ENCODE measurements at places on chromosomes 11 and 22.

DNA sequence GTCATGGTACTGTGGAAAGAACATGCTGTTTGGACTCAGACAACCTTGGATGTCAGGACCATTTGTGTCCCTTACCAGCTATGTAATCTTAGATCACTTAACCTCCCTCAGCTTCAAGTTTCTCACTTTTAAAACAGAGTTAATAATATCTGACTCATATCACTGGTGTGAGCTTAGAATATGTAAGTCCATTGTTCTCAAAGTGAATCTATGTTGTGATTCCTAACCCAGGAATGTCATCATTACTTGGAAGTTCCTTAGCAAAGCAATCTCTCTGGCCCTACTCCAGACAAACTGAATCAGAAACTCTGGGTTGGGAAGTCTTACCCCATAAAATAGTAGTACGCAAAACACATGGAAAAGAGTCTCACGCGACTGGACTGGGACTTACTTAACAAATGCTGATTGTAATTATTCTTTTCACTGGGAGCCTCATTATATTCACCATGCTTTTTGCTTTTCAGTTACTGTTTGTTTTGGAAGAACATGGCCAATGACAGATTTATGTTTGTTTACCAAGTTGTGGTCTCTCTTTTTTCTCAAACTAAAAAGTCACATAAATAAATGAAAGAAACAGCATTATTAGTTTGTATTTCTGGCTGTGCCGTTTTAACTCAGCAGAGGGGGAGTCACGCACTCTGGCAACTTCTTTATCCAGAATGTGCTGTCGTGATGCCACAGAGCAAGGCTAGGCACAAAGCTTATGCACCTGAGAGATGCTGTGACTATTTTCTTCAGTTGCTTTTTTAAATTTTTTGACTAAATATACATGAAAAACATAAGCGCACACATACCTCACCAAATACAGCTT lies 217.7 kb upstream of the CTSC start:
- DNase-seq = peak; percentile 96

DNA sequence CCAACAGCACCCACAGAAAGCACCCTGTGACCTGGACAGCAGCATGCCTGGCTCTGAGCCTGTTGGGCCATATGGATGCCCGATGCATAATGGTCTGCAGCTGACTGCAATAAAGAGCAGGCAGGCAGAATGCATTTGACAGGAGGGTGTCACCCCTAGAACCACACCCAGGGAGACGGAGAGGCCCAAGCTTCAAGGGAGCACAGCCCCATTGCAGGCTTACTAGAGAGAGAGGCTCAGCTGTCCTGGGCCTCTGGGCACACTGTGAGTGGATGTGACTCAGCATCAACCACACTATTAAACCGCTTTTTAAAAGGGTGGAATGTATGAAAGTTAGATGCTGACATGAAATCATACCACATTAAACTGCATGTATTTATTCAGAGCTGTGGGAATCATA lies 365.3 kb downstream of the CTTN start:
- DNase-seq = peak; percentile 43

- peak; percentile 41 for DNase-seq
These were observed 269.4 kb downstream of the TTC28 start for GRCh38 chr22:28410050-28410816.

DNA sequence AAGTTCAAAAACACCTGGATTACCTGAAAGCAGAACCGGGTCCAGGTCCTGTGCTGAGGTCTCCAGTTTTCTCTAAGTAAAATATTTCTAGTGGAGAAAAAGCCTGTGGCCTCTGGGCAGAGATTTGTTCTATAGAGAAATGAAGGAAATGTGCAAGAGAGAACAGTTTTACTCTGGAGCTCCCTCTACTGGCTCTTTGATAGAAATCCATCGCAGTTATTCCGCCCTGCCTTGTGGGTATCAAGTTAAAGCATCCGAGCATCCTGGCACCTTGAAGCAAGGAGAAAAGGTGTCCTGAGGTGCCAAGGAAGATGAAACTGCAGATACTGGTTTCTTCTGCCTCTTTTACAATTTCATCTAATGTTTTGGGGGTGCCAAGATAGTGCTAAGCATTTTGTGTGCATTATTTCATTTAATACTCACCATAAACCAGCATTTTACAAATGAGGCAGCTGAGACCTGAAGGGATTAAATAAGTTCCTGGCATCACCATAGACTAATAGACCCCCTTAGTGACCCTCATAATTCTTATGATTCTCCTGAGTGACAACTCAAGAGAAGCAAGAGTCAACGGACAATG lies 113.1 kb upstream of the HSD17B12 start:
- DNase-seq = peak; percentile 56
